ENCODE measurements at places on chromosomes 5 and 9. TPM values are rescaled to one million over a fixed set of nuclear protein-coding genes. Genes with fewer than 3 reads are reported as not detected.

DNA sequence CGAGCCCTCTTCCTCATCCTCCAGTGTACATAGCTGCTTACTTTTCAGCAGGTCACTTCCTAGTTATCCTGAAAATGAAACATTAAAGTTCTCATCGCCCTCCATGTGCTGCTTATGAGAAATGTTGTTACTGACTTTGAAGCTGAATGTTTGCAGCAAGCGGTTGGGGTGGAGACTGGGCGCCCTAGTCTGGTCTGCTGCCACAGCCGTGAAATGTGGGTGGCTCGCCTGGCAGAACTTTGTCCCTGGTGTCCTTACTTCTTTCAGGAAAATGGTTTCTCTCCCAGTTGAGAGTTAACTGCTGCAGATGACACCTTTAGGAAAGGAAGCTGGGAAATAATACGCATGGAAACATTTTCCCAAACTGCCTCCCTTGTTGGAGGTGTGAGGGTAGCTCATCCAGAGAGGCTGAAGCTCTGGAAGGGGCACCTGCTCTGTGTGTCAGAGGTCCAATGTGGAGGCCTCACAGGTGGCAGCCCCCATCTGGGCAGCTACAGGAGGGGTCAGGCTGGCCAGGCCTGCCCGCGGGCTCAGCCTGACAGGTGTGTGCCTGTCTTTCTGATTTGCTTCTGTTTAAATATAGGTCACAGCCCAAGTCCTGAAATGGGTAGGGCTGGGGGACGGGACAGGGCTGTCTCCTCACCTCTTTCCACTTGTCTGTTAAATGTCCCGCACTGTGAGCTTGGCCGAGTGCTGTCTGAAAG is 24.0 kb downstream of the TRAF2 start:
- DNase-seq = no peak

Gene C9orf72
- 23.4 TPM for total RNA-seq

DNA sequence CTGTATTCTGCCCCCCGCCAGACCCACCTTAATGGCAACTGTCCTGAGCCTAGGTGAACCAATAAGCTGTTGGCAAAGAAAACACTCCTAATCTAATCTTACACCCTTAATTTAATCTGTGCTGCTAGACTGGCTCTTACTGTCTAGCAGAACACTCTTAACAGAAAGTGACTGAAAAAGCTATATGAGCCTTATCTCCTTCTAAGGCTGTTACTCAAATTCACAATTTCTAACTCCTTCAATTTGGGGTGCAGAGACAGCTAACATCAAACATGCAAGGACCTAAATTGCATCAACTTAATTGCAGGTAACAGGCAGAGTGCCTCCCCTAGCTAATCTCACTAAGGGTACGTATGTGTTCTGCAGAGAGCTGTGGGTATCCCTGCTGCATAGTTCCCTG is 49.5 kb upstream of the MAP1B start:
- DNase-seq = no peak

GRCh38 chr5:102815084-102815483 is 60.0 kb downstream of the PAM start:
- DNase-seq = no peak

Gene DMRT2
- 0.74 TPM for total RNA-seq

GRCh38 chr9:73951147-73951546 is 546.0 kb upstream of the RORB start:
- DNase-seq = no peak

DNA sequence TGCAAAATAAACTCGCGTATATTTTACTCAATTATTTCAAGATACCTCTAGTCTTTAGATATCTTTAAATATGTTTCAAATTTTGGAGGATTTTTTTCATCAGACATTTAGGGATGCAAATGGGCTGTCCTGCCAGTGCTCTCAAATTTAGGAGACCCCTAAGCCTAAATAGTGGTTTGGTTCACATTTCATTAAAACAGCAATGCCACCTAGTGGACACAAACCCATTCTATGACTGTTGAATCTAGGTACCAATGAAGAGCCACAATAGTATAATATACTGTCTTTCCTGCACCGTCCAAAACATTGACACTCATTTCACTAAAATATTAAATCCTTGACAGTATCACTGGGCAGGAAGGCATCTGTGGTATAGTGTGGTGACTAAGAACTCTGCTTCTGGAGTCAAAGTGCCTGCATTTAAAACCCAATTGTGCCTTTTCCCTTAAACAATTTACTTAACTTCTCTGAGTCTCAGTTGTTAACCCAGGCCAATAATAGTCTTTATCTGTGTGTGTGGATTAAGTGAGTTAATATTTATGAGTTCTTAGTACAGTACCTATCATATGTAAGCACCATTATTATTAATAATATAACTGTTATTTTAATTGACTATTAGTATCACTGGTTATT is 148.0 kb downstream of the RORB start:
- no peak for DNase-seq

Gene SOHLH1
- total RNA-seq = 16.8 TPM

Gene PCDHGC3
- 55.3 TPM for total RNA-seq

DNA sequence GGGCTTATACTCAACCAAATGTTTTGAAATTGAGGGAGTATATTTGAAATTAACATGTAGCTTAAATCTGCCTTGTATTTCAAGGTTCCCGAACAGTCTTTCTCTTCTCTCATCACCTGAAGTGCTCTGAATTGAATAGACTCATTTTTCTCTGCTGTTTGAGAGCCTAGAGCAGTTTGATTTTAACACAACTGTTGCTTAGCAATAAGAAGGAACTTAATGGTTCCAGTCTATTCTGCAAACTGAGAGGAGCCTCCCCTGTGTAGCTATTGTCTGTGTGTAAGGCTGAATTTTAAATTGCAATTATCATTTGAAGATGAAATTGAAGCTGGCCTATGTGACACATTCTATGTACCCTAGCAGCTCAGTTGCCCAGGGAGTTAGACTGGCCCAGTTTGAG is 87.1 kb upstream of the CKMT2 start:
- no peak for DNase-seq

DNA sequence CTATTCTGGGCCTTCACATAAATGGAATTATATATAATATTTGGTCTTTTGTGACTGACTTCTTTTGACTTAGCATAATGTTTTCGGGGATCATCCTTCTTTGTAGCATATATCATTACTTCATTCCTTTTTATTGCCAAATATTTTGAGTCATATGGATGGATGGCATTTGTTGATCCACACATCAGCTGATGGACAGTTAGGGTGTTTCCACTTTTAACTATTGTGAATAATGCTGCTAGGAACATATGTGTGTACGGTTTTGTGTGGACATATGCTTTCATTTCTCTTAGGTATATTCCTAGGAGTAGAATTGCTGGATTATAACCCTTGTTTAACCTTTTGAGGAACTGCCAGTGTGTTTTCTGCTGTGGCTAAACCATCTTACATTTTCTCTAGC is 249.6 kb downstream of the FANCC start:
- DNase-seq = no peak

GRCh38 chr5:32339198-32339597 is 26.5 kb upstream of the MTMR12 start:
- DNase-seq = no peak

- DNase-seq = no peak
Observed at GRCh38 chr9:1946526-1947283, 68.4 kb upstream of the SMARCA2 start.

DNA sequence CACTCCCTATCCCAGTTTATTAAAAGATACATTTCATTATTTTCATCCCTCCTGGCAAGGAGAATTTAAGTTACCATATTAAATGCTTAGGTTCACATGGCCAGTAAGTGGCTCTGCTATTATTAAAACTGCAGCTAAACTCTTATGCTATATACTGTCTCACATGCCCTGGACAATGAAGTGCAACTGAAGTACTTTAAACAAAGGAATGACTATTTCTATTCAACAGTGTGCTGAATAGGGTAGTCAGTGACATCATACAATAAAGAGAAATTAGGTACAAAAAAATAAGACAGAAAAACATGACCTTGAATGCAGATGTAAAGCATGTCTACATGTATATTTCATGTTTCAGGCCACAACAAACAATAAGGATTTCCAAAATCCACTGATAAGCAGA is 282.6 kb upstream of the SMC2 start:
- no peak for DNase-seq

- DNase-seq = no peak
Observed at GRCh38 chr9:89994988-89995613, 390.3 kb downstream of the GADD45G start.

- DNase-seq = peak; percentile 20
Observed at GRCh38 chr9:93234600-93234999, 50.7 kb downstream of the WNK2 start.

Gene SLC27A6
- 1.1 TPM for total RNA-seq

- DNase-seq = no peak
Observed at GRCh38 chr5:158802941-158803341, 296.8 kb downstream of the EBF1 start.

Gene MZB1
- total RNA-seq = 4.3 TPM

Gene PITX1
- 50.6 TPM for total RNA-seq

DNA sequence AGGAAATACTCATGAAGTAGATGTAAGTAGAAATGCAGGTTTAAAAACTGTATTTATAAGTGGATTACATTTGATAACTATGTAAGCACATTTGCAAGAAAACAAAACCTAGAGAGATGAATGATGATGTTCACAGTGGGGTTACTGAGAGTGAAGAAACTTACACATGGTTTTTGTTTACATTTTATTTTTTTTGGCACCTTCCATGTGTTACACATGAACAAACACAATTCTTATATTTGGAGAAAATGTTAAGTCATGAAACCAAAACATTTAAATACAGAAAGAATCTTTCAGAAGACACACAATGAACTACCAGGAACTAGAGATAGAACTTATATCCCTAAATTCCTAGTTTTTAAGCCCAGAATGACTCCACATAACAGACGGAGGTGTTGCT is 51.5 kb upstream of the SPATA31E1 start:
- DNase-seq = no peak

DNA sequence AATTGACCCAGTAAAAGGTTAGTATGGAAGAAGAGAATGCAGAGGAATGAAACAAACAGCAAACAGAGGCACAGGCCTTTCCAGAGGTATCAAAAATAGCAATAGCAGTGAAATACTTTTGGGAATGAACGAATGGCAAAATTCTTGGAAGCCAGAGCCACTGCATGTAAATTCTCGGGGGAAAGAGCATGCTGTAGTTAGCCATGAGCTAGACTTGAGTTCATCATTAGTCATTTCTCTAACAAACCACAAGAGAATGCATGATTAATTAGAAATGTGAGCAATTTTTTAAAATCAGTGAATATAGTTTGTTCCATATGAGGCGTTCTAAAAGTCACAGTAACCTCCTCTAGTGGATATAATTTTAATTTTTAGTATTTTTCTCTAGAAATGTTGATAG is 170.3 kb upstream of the PRR16 start:
- DNase-seq = no peak

- DNase-seq = no peak
Observed at GRCh38 chr9:112531666-112532282, 45.1 kb downstream of the KIAA1958 start.

Gene SPATA31C1
- total RNA-seq = 0.97 TPM

DNA sequence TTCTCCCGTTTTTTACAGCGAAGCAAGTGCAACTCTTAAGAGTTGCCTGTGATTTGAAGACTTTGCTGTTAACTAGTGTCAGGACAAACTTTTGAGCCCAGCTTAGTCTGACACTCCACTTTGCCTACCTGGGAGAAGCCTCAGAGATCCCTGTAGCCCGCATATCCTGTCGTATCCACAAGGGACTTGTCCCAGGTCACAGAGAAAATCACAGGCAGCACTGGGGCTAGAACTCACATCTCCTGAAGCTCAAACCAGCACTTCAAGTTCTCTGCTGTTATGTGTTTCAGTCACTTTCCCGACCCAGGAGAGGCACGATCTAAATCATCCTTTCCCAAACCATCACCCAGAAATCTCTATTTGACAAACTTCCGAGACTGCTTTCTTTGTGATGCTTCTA is 584.5 kb downstream of the ACTL7B start:
- no peak for DNase-seq

Gene PTGS1
- 4.6 TPM for total RNA-seq

DNA sequence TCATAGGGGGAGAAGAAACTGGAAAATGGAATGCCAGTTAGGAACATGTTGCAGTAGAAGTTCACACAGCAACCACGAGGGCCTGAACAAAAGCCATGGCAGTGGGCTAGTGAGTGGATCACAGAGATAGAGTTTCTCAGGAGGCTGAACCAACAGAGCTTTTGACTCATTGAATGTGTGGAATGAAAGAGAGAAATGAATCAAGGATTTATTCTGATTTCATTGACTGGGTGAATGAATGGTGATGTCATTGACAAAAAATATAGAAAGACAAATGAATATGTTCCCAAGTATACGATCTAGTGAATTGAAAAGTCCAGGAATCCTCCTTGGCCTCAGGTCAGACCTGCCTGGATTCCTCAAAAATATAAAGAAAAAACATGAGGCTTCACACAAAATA is 99.2 kb downstream of the ZNF462 start:
- DNase-seq = no peak

GRCh38 chr5:66498791-66499207 is 97.4 kb upstream of the MAST4 start:
- DNase-seq = no peak

Gene TNFSF8
- 2.4 TPM for total RNA-seq

GRCh38 chr5:175542232-175542965 is 64.0 kb downstream of the SFXN1 start:
- no peak for DNase-seq

- DNase-seq = no peak
Observed at GRCh38 chr9:22108581-22109370, 99.7 kb upstream of the CDKN2B start.

Gene F2RL1
- 7.8 TPM for total RNA-seq

Gene IRX4
- 1.8 TPM for total RNA-seq

Gene REEP2
- 21.2 TPM for total RNA-seq

GRCh38 chr9:13209498-13209897 is 70.0 kb downstream of the MPDZ start:
- DNase-seq = no peak

- no peak for DNase-seq
Observed at GRCh38 chr5:64125521-64125920, 40.1 kb upstream of the RNF180 start.

DNA sequence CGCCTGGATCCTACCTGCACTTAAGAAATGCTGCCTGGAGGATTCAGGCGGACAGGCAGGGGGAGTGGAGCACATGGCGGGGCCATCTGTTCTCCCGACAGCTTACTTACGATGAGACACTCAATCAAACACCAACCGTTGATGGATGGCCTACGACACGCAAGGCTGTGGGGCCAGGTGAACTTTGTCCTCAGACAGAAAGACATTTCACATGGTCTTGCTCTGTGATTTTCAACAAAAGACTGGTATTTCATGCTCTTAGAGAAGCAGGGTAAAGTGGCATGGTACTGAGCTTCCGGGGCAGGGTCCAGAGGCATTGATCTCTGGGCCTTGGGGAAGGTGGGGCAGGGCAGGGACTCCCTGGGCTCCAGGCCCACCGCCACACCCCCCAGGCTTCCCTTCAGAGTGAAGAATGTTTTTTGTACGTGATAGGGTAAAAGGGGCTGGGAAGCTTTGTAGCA is 9.1 kb upstream of the OLFM1 start:
- DNase-seq = no peak

GRCh38 chr5:134477462-134478245 is 47.8 kb upstream of the JADE2 start:
- no peak for DNase-seq
